Mammary epithelial cell (primary cell): ENCODE measurements at places on chromosomes 12 and 14. TPM values are rescaled to one million over a fixed set of nuclear protein-coding genes. Genes with fewer than 3 reads are reported as not detected.

- no peak for DNase-seq
Observed at GRCh38 chr14:47179906-47180305, 495.5 kb downstream of the MDGA2 start.

DNA sequence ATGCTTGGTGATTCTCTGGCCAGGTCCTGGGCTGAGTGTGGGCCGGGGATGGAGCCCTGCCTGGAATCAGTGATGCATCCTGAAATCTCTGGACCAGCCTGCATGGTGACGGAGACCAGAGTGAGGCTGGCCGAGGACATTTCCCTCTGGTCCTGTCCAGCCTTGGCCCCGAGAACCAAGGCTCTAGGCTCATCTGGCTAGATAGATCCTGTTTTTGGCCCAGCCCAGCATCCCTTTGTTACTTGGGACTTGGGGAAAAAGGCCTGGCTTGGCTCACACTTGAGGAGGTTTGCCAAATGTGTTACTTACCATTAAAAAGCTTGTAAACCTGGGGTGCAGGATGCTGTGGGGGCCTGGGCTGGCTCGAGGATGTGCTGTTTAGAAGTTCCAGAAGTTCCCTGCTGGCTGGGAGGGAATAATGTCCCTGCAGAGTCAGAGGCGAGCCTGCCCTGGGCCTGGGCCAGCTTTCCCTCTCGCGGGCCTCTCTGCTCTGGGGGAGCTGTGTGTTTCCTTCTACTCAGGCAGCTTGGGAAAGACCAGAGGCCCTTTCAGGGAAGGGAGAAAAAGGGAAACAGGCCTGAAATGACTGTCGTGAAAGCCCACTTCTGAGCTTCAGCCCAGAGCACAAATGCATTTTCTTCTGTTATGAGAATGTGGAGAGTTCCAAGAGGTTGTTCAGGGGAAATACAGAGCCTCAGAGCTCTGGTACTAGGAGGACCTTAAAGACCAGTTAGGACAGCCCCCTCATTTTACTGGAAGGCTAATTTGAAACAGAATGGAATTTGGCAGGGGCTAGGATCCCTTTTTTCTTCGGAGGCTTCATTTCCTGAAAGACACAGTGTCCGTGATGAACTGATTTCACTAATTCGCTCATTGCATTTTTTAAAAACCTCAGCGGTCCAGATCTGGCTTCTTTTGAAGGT is 47.2 kb upstream of the CTDSP2 start:
- DNase-seq: no peak

GRCh38 chr14:33406766-33407165 is 468.1 kb downstream of the NPAS3 start:
- DNase-seq: no peak

DNA sequence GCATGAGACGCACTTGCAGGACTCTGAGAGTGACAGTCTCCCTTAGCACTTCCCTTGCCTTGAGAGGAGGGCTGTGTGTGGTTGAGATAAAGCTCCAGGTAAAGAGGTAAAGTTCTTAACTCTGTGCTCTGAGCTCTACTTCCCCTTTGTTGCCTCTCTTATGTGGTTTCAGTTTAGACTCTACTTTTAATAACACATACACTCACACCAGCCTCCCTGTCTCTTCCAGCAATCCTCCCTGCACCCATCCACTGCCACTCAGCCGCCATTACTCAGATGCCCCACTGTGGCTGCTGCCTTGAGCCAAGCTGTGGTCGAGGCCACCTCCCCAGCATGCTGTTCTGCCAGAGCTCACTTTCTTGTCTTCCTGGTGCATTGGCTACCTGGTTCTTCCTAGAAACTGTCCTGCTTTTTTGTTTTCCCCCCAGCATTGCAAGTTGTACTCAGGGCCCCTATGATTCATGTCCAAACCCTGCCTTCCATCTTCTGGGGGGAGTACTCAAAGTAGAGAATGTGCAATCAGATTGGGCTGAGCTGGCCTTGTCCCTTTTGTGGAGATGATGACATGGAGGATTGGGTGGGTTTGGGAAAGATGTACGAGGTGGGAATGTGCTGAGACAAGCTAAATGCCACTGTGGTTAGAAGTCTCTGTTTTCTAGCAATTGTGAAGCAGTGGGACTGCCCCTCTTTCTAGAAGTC is 115.5 kb upstream of the PARP11 start:
- DNase-seq: no peak

GRCh38 chr12:49033611-49034285 is 15.2 kb upstream of the PRKAG1 start:
- no peak for DNase-seq

Gene SRRM4
- not detected for total RNA-seq

DNA sequence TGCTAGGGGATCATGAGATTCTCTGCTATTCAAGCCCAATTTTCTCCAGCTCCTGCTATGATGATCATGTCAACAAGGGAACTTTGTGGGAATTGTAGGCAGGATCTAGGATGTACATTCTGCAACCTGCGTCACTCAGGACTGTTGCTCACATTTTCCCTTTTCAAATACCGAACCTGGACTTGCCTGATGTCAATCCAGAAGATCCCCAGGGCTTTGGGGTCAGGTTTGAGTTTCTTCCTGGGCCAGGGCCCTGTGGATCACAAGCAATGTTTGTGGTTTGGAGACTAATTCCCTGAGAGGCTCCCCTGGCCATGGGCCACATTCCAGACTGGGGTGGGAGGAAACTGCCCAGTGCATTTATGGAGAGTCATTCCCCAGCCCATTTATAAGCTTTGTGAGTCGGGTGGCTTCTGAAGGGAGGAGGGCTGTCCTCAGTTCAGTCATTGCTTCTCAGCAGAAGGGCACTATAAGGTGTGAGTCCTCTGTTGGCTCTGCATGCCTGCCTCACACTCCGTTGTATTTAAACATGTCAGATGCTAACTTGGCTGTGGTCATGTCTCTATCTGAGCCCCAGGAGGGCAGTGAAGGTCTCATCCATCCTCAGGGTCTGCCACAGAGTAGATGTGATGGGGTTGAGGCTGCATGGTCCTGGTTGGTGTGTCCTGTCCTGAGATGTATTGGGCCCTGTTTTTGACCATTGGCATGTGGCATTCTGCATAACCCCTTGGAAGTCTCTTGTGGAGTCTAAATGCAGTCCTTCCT is 6.5 kb downstream of the KRT86 start:
- peak; percentile 99 for DNase-seq

GRCh38 chr12:27331291-27331926 is 1.2 kb upstream of the BMAL2 start:
- peak; percentile 99 for DNase-seq

GRCh38 chr12:127888943-127889719 is 377.8 kb upstream of the TMEM132C start:
- DNase-seq: no peak

DNA sequence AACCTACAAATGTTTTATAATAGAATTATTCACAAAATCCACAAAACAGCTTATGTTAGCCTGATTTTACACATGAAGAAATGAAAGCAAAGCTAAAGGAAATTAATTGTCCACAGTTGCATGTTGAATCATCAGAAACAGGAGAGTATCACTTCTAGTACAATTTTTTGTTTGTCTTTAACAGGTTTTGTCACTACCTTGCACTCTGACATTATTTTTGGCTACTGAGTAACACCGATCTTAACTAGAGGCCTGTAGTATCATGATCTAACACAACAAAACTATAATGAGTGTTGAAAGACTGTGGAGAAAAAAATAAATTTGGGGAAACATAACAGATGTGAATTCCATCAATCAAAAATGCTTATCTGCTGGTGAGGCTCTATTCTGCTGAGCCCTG is 60.1 kb downstream of the TAOK3 start:
- peak; percentile 46 for DNase-seq

DNA sequence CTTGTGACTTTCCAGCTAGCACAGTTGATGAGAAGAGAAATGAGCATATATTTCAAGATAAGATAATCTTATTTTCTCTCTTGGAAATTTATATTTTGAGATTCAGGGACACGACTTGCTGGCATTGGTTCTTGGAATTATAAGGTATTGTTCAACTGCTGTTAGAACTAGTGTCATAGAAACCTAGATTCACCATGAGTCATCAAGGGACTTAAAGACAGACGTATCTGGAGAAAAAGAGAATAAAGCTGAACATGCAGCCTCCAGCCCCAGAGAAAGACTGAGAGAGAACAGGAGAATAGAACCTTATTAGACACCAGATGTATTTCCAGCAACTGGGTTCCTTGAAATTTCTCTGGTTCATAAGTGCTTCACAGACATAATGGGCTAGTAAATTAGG is 194.4 kb upstream of the PPFIA2 start:
- DNase-seq: no peak

- DNase-seq: no peak
Observed at GRCh38 chr14:32713856-32714255, 224.8 kb upstream of the NPAS3 start.

GRCh38 chr12:24530689-24531088 is 418.2 kb downstream of the BCAT1 start:
- DNase-seq: no peak

- DNase-seq: no peak
Observed at GRCh38 chr14:35938770-35939169, 112.6 kb downstream of the BRMS1L start.

Gene TMEM19
- 10.4 and 22.1 TPM in 2 replicates for total RNA-seq

DNA sequence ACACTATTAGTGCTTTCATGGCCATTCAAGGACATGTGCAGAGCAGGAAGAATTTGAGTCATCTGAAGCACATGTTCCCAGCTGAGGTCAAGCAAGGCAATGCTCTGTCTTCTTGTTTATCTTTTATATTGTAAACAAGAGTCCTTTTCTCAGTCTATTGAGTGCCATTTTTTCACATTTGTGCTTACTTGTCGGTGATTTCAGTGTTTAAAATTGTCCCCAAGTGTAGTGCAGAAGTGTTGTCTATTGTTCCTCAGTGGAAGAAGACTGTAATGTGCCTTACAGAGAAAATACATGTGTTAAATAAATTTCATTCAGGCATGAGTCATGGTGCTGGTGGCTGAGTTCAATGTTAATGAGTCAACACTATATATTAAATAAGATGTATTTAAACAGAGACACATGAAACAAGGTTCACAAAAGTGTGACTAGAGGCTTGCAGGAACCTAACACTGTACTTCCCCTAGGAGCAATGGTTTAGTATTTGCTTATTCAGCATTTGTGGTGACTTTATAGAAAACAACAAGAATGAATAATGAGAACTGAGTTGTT is 391.1 kb downstream of the LRIG3 start:
- peak; percentile 79 for DNase-seq
